Transverse colon (tissue), 4 donors: ENCODE measurements at places on chromosomes 2 and 18. TPM values are rescaled to one million over a fixed set of nuclear protein-coding genes. Genes with fewer than 3 reads are reported as not detected.

The IL37 gene
- total RNA-seq, result 2.6 TPM

The RAB1A gene
- 98.3 TPM for total RNA-seq

The BCS1L gene
- total RNA-seq, result 40.3 TPM

The CFAP53 gene
- total RNA-seq, result not detected

The PDE1A gene
- 3.2 TPM for total RNA-seq

The PID1 gene
- 54.6 TPM for total RNA-seq

The DYNAP gene
- total RNA-seq, result not detected

The RASGRP3 gene
- total RNA-seq, result not detected

The ASNSD1 gene
- 15.3 TPM for total RNA-seq

The DSC2 gene
- 14.5 TPM for total RNA-seq

The HAAO gene
- total RNA-seq, result 1.9 TPM

The TANK gene
- 46.4 TPM for total RNA-seq

The GDF7 gene
- 0.75 TPM for total RNA-seq

The PTGR3 gene
- total RNA-seq, result 45.9 TPM

The FAP gene
- 2.0 TPM for total RNA-seq

The RGPD8 gene
- total RNA-seq, result 32.4 TPM

The CLIP4 gene
- 32.6 TPM for total RNA-seq

The CDH19 gene
- 8.2 TPM for total RNA-seq

The NXPH2 gene
- not detected for total RNA-seq

The VIT gene
- 2.5 TPM for total RNA-seq

The EEF1B2 gene
- 249 TPM for total RNA-seq

The SIX3 gene
- total RNA-seq, result not detected

The ICOS gene
- 0.60 TPM for total RNA-seq

The PAIP2B gene
- total RNA-seq, result 1.2 TPM

The OTOS gene
- not detected for total RNA-seq

The SPOPL gene
- total RNA-seq, result 38.3 TPM

The ZCCHC2 gene
- 26.0 TPM for total RNA-seq

The MOCOS gene
- total RNA-seq, result 5.7 TPM

The KIF5C gene
- total RNA-seq, result 3.2 TPM

The TEX51 gene
- not detected for total RNA-seq

The TRIM43B gene
- not detected for total RNA-seq

The HNRNPA3 gene
- 71.8 TPM for total RNA-seq

The DSG1 gene
- not detected for total RNA-seq

The ALPP gene
- total RNA-seq, result not detected

The GCG gene
- 26.8 TPM for total RNA-seq

The CFAP65 gene
- 1.5 TPM for total RNA-seq

The VIL1 gene
- 247 TPM for total RNA-seq

The D2HGDH gene
- total RNA-seq, result 53.2 TPM

The HNMT gene
- 36.3 TPM for total RNA-seq

The SETBP1 gene
- 27.3 TPM for total RNA-seq

The THSD7B gene
- not detected for total RNA-seq

The BUB1 gene
- 6.7 TPM for total RNA-seq

The SAG gene
- total RNA-seq, result not detected

The SCYGR4 gene
- not detected for total RNA-seq
